Activated CD4-positive, alpha-beta T cell treated with anti-CD3 and anti-CD28 coated beads, Interleukin-2, amount 10 ng/mL, durations not matched to agents 7 days and 5 days (primary cell): ENCODE measurements at places on chromosomes 16 and 17. TPM values are rescaled to one million over a fixed set of nuclear protein-coding genes. Genes with fewer than 3 reads are reported as not detected.
A peak's percentile ranks its signal among the peaks of the same experiment; 100 is the strongest.

DNA sequence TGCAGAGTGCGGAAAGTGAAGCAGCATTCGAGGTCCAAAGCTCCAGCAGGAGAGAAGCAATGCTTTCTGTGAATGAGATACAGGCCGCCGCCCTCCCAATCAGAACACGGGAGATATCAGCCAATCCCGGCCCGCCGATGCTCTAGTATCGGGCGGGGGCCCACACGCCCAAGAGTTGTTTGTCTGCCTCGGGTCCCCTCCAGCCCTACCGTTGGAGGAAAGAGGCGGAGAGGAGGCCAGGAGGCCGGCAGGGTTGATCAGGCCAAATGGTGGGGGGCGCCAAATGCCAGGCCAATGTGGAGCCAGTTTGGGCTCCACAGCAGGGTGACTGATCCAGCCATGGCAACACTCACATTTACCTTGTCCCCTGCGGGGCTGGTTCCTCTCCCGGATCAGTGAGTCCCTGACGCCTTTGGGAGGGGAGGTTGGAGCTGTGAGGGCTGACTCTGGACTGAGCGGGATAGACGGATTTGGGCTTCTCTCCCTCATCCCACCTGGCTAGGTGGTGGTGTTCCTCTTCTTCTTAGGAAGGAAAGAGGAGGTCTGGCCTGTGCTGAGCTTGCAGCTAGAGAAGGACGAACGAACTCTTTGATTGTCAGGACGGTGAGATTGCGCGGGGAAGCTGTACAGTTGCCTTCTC lies 10.4 kb upstream of the CUEDC1 start:
- no peaks in the 10 kb centered on the region for H3K36me3 ChIP-seq
- no peak overlapping the region for H3K27ac ChIP-seq
- H3K4me1 ChIP-seq = no peaks in the 10 kb centered on the region
- H3K4me3 ChIP-seq = no peak overlapping the region

GRCh38 chr16:930511-930910 lies 40.3 kb downstream of the LMF1 start:
- H3K27me3 ChIP-seq = no peaks in the 10 kb centered on the region
- no peak overlapping the region for H3K4me3 ChIP-seq
- no peak for DNase-seq
- H3K36me3 ChIP-seq = peaks cover 9% of the 10 kb centered on the region

- H3K4me3 ChIP-seq = no peak overlapping the region
- H3K27me3 ChIP-seq = no peaks in the 10 kb centered on the region
- DNase-seq = no peak
- H3K36me3 ChIP-seq = no peaks in the 10 kb centered on the region
Observed at GRCh38 chr16:77467821-77468335, 33.0 kb upstream of the ADAMTS18 start.

The LGALS9B gene
- 0.44 TPM for total RNA-seq

The SLC13A2 gene
- not detected for total RNA-seq

DNA sequence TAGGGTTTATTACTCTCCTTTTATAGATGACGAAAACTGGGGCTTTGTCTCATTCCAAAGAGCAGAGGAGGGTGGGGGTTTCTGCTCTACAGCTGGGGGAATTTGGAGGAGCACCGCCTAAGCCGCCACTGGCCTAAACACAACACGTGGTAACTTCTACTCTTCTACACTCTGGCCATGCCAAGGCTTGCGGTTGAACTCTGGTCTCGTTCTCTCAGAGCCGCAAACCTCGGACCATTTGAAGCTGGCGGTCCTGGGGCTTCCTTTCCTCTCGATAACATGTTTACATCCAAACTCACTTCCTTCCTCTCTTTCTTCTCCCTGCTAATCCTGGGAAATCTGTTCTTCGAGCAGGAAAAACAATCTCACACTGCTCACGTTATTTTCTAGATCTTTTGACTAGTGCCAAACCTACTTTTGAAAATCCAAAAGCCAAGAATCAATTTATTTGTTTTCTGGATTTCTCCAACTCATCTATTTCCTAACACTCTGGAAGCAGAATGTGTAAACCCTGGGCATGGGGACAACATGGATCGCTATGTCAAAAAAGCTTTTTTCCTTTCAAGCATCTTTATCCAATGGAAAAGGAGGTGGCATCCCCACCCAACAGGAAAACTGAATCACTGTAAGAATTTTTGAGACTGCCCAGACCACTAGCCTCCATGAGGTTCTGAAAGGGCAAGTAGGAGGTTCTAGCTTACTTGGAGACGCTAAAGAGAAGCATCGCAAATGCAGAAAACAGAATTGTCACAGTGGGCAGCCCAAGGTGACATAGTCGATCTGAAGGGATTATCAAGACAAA lies 13.6 kb upstream of the EEF2K start:
- peaks cover 61% of the 10 kb centered on the region for H3K4me1 ChIP-seq
- peak overlapping the region; percentile 83 for H3K4me3 ChIP-seq
- DNase-seq = peak; percentile 88
- H3K36me3 ChIP-seq = peaks cover 12% of the 10 kb centered on the region

- no peak overlapping the region for H3K27ac ChIP-seq
- no peaks in the 10 kb centered on the region for H3K27me3 ChIP-seq
- H3K36me3 ChIP-seq = peaks cover 54% of the 10 kb centered on the region
- no peak for DNase-seq
- no peak overlapping the region for H3K4me3 ChIP-seq
Observed at GRCh38 chr16:17412221-17412620, 58.5 kb downstream of the XYLT1 start.

The CA5A gene
- not detected for total RNA-seq

DNA sequence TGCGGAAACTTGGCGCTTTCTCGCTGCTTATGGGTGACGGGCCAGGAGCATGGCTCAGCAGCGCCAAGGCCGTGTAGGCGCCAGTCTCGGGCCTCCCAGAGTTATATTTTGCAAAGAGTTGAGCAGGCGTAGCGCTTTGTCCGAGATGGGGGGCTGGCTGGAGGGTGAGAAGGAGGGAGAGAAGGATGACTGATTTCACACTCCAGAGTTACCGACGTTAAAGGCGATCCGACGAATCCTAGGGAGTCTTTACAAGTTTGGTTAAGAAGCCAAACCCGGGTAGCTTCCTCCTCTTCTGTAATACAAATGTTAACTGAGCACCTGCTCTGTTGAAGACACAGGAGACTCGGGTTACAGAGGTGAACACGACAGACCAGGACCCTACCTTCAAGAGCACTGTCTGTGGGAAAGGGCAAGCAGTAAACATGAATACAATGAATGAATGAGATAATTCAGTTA lies 782 bp downstream of the POLR2A start:
- peak overlapping the region; percentile 99 for H3K27ac ChIP-seq
- peaks cover 72% of the 10 kb centered on the region for H3K4me1 ChIP-seq
- no peak for DNase-seq
- no peaks in the 10 kb centered on the region for H3K27me3 ChIP-seq
- peak overlapping the region; percentile 94 for H3K4me3 ChIP-seq

The CCL1 gene
- 0.87 TPM for total RNA-seq

DNA sequence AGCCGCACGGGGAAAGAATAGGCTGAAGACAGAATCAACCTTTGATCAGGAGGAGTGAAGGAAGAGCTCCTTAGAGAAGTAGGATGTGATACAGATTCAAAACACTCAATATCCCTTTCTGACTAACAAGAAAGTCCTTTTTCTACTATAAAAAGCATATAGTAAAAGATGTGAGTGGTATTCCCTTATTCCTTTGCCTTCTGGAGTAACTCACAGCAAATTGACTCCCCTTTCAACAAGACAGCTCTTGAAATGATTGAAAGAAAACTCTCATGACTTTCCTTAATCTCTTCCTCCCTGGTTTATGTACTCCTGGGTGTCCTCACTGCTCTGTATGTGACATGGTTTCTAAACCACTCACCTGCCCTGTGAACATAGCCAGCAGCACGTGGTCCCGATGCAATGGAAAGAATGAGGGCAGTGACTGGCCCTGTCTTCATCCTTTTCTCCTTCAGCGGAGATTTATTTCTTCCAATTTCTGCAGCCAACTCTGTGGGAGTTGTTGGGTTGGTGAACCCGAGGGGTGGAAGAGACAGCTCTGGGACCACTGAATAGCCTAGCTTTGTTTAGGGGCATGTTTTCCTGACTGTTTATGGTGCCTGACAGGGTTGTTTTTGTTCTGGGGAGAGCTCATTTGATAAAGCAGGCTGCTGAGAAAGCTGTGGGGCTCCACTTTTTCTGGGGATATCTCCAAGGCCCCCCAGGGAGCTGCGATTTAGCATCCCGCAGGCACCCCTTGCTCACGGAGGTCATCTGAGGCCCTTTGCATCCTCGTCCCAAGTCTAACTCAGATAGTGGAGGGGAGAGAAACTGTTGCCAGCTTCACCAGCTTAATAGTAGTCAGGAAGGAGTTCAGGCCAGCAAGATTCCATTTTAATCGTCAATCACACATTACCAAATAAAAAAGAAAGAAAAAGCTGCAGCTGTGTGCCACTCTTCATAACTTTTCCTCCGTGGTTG lies 46.7 kb downstream of the MAP2K6 start:
- H3K27me3 ChIP-seq = no peaks in the 10 kb centered on the region
- H3K4me1 ChIP-seq = peaks cover 9% of the 10 kb centered on the region
- H3K4me3 ChIP-seq = no peak overlapping the region

GRCh38 chr17:53736516-53737240 lies 86.0 kb upstream of the KIF2B start:
- H3K4me3 ChIP-seq = no peak overlapping the region
- no peak overlapping the region for H3K27ac ChIP-seq
- no peaks in the 10 kb centered on the region for H3K27me3 ChIP-seq
- H3K4me1 ChIP-seq = no peaks in the 10 kb centered on the region
- no peaks in the 10 kb centered on the region for H3K36me3 ChIP-seq
- DNase-seq = no peak

DNA sequence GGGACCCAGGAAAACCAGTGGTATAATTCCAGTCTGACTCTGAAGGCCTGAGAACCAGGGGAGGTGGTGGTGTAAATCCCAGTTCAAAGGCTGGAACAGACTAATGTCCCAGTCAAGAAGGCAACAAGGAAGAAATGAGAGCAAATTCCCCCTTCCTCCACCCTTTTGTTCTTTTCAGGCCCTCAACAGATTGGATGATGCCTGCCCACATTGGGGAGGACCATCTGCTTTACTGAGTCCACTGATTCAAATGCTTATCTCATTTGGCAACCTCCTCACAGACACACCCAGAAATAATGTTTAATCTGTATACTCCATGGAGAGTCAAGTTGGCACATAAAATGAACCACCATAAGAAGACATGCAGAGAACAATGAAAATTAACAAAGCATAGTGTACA lies 61.9 kb upstream of the CRYM start:
- H3K4me1 ChIP-seq = no peaks in the 10 kb centered on the region
- H3K4me3 ChIP-seq = no peak overlapping the region
- no peak for DNase-seq
- no peaks in the 10 kb centered on the region for H3K36me3 ChIP-seq

DNA sequence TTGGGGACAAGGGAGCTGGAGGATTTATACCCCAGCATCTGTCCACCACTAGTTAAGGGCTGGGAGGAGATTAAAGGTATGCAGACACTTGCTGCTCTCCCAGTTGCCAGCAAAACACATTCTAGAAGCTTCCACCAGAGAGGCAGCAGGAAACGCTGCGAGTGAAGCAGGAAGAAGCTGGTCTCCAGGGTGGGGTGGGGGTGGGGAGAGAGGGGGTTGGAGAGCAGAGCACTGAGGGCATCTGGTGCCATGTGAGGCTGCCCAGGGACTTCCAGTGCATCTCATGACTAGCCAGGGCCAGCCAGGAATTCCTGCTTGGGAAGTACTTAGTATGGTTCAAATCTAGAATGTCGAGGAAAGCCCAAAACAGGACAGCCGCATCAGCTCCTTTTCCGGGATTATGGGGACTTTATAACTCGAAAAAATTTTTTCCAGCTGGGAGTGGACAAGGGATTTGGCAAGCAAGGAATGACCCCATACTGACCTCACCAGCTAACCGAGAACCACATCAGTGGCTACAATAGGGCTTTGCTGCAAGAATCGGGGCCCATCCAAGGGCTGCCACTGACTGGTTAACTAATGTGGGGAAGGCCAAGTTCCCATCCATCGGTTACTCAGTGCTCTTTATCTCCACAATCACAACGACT lies 26.2 kb upstream of the AXIN2 start:
- no peaks in the 10 kb centered on the region for H3K27me3 ChIP-seq
- no peak overlapping the region for H3K4me3 ChIP-seq
- DNase-seq = no peak
- H3K36me3 ChIP-seq = no peaks in the 10 kb centered on the region
- H3K27ac ChIP-seq = no peak overlapping the region
- peaks cover 14% of the 10 kb centered on the region for H3K4me1 ChIP-seq

- no peak overlapping the region for H3K4me3 ChIP-seq
- H3K27ac ChIP-seq = no peak overlapping the region
- no peak for DNase-seq
- no peaks in the 10 kb centered on the region for H3K4me1 ChIP-seq
- peaks cover 13% of the 10 kb centered on the region for H3K27me3 ChIP-seq
Observed at GRCh38 chr16:87534030-87534653, 41.3 kb upstream of the ZCCHC14 start.

GRCh38 chr17:15256689-15257088 lies 8.4 kb downstream of the PMP22 start:
- H3K4me3 ChIP-seq = no peak overlapping the region
- H3K4me1 ChIP-seq = peaks cover 17% of the 10 kb centered on the region
- DNase-seq = no peak
- no peaks in the 10 kb centered on the region for H3K36me3 ChIP-seq
